ENCODE measurements at places on chromosomes 3 and 15.

- no peak for DNase-seq
These were observed 12.9 kb downstream of the FBN1 start for GRCh38 chr15:48632651-48633050.

- no peak for DNase-seq
These were observed 170.8 kb downstream of the PEX5L start for GRCh38 chr3:179865861-179866505.

GRCh38 chr15:25058080-25058785, 103.4 kb downstream of the SNRPN start:
- DNase-seq, result no peak

DNA sequence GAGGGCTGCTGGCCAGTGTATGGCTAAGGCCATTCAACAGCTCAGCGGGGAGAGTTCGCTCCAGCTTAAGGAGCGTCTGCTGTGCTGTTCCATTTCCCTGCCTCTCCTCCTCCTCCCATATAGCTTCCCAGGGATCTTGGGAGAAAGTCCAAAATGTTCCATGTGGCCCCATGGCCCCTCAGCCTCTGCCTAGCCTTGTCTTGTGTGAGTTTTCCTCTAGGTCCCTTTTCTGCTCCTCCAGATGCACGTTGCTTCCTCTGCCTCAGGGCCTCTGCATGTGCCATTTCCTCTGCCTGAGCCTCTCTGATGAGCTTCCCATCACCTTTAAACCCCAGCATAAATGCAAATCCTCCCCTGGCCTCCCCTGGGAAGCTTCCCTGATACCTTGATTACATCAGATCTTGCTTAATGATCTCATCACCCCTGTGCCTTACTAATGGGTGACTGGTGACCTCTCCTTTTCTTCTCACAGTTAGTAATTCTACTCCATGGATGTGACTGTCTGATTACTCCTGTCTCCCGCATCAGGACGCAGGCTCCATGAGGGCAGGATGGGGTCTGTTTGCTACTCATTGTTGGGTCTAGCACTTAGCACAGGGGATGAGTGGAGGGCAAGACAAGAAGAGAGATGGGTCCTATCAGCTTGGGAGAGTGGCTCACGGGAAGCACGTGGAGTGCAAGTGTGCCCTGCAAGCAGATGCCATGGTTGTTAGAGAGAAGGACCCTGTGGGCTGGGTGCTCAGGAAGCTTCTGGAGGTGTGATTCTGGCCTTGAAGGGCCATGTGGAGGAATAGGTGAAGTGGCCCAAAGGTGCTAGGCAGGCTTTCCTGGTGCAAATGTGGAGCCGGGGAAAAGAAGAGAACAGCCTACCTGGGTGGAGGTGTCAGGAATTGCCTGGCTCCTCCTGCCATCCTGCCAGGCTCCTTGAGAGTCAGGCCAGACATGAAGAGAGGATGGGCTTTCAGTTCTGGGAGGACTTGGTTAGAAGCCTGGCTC, 23.8 kb downstream of the ITGA11 start:
- DNase-seq, result no peak

- DNase-seq, result no peak
These were observed 1218.8 kb upstream of the EPHA6 start for GRCh38 chr3:95595416-95596075.

DNA sequence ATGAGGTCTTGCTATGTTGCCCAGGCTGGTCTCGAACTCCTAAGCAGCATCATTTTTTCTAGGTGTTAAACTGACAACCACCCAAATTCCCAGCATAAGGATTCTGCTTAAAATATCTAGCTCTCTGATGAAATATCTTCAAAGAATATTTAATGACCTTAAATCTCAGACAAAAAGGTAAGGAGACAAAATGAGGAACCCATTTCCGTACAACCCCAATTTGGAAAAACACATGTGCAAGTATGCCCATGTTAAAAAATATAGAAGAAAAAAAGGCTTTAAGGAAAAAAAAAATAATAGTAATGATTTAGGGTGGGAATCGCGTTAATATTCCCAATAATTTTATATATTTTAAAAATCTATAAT, 1.4 kb upstream of the SACM1L start:
- DNase-seq, result no peak

GRCh38 chr3:162487138-162487537, 990.5 kb downstream of the OTOL1 start:
- DNase-seq, result peak; percentile 0

DNA sequence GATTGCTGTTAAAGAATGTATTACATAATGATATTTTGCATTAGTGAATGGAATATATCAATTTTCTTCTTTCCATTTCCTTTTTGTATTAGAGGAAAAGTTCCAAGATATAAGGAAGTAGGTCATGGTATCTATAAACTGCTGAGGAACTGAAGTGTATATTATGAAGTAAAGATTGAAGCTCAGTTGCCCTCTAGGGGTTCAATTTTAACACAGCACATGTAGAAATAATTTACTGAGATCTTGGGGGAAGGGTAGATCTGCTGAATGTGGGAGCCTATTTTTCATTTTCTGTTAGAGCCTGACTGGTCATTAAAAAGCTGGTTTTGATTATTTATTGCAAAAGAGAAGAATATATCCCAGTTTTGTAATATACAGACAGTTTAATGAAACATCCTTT, 45.2 kb downstream of the CMC1 start:
- DNase-seq, result peak; percentile 46

DNA sequence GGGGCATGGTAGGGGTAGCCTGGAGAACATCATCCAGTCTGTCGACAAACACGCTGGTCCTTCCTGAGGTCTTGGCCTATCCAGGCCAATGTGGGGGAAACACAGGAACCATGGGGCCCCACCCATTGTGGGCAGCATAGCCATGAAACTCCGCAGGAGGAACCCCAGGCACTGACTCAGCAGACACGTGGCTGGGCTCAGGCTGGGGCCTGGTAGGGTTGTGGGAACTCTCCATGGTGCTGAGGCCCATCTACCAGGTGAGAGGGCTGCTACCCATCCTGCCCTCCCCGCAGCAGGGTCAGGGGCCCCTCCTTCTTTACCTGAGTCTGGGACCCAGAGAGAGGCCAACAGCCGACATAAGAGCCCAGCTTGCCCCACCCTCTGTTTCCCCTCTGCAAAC, 22.6 kb upstream of the CACNA2D2 start:
- DNase-seq, result peak; percentile 30

- no peak for DNase-seq
These were observed 101.6 kb downstream of the MOBP start for GRCh38 chr3:39569095-39569494.

- DNase-seq, result no peak
These were observed 737 bp downstream of the DNAJA4 start for GRCh38 chr15:78265137-78265460.

GRCh38 chr3:82329300-82329699, 567.9 kb upstream of the GBE1 start:
- no peak for DNase-seq

DNA sequence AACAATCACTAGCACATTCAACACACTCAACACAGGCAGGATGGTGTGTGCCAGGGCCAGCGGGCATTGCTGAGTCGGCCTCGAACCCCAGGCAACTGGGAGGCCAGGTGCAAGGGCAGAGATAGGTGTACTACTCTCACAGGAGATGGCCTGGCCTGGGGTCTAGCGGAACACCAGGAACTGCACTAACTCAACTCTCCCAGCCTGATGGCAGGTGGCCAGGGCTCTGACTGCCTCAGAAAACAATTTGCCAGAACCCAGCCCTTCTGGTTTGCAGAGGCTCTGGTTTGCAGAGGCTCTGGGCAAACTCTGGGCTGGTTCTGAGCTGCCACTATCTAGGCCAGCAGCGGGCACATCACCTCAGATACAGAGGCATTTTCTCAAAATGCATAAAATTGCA, 229.2 kb upstream of the CHRNA7 start:
- DNase-seq, result no peak

GRCh38 chr3:124520970-124521369, 209.3 kb upstream of the UMPS start:
- peak; percentile 8 for DNase-seq

DNA sequence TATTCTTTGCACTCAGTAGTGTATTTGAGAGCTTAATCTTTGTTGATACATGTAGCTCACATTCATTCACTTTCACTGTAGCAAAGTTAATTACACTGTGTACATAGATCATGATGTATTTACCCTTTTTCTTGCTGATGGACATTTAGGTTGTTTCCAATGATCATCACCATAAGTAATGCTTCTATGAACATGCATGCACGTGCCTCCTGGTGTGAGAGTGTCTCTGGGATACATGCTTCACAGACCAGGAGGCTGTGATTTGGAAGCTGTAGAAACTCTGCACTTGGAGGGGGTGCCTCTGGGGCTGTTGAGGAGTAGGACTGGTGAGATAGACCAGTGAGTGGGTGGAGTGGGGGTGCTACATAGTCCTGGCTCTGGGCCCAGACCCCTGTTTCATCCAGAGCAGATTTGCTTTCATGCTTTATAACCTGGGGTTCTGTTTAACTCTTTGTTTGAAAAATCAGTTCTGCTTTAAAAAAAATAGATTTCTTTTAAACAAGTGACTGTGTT, 18.2 kb upstream of the SMAD3 start:
- no peak for DNase-seq

DNA sequence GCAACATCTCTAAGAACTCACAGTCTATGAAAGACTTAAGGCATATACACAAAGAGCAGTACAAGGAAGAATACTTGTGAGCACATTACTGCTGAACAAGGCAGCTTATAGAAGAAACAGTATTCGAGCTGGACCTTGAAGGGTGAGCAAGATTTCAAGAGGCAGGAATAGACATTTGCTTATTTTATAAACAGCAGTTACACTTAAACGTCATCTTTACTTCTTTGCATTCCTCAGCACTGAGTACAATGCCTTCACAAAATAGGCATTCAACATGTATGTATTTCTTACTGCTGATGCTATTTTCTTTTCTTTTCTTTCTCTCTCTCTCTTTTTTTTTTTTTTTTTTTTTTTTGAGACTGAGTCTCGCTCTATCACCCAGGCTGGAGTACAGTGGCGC, 205.8 kb downstream of the ZIC4 start:
- DNase-seq, result peak; percentile 84

GRCh38 chr15:75647370-75648155, at the start of gene SNX33:
TSS of gene SNX33 (plus strand) at chr15:75647912. CDS start at chr15:75649103, 1,191 bp downstream.
- DNase-seq, result peak; percentile 89

DNA sequence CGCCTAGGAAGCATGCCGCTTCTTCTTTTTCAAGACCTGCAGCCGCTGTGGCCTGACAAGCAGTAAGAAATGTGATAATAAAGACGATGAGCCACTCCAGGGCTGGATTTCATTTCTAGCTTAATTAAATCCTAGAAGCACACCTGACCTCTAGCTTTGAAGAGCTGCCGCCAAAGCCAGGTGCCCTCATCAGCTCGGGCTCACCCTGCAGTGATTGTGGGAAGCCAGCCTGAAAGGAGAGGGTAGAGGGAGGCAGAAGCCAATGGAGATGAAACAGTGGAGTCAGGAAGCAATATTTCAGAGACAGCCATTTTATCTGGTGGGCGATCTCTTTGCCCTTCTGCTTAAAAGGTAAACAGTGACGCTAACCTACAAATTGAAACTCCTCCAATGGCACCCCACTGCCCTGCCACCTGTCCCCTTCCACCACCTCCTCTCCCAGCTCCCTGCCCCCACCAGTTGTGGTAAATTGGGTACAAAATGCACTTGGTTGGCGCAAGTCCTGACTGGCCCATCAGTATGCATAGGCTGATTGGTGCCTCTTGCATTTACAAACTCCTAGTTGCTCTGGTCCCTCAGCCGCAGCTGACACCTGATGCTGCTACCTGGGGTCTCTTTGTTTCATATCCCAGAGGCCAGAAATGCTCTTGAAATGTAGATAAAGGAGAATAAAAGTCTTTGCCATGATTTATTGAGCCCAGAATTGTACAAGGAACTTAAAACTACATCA, 385.3 kb downstream of the PDCD6IP start:
- no peak for DNase-seq

DNA sequence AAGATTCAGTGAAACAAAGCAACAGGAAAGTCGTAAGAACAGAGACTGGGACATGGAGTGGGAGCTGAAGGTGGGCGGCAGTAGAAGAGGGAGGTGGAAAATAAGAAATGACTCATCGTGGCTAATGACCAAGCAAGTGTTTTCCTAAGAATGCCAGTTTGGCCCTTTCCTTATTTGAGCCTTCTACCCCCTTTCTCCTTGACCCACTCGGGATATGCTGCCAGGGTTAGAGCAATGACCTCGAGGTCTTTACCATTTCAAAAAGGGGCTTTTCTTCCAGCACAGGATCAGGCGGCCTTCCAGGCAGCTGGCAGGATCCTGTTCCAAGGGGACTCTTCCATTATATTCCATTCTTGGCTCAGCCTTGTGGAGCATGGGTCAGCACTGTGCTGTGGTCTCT, 241.1 kb downstream of the RYR3 start:
- DNase-seq, result no peak
